Stimulated activated CD8-positive, alpha-beta memory T cell treated with anti-CD3 and anti-CD28 coated beads, Interleukin-2, amount 100 ng/mL, for 48 hours (primary cell): ENCODE measurements at places on chromosomes 1 and 21.

- peak; percentile 58 for DNase-seq
These were observed 72.6 kb upstream of the TARDBP start for GRCh38 chr1:10939654-10940450.

DNA sequence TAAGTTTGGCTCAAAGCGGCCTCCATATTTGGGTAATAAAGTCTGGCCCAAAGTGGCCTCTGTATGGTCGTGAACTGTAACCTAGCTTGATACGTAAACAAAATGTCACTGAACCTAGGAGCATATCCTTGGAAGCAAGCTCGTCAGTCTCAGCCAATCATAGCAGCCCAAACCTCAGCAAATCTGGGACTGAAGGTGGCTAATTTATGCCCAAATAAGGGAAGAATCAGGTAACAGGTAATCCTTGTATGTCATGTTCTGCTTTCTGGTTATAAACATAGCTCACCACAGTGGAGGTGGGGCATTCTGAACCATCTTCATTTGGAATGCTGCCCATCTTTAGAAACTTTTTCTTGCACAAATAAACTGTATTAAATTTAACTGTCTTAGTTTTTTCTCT, 281.1 kb downstream of the TTLL7 start:
- no peak for DNase-seq

DNA sequence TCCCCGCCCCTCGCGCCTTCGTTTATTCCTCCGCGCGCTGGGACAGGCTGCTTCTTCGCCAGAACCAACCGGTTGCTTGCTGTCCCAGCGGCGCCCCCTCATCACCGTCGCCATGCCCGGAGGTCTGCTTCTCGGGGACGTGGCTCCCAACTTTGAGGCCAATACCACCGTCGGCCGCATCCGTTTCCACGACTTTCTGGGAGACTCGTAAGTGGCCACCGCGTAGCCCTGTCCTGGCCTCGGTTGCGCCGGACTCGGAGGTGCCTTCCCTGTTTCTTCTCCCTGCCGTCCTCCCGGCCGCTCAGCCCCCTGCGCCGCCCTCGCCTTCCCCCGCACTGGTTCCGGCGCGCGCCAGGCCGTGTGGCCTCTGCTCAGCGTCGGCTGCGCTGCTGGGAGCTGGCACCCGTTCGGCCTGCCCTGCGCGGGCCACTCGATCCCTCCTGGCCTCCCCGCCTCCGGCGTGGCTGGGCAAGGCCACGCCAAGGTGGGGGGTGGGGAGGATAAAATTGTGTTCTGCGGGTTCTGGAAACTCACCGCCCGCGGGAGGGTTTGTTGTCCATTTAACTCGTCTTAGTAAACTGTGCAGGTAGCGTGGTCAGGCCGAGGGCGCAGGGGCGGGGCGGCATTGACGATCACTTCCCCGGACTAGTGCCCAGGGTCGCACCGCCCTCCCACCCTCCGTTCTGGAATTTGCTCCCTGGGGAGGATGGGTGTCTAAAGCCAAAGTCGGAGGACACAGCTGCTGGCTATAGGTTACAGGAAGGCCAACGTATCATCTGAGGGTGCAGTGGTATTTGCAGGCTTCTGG, at the start of gene PRDX6:
Gene PRDX6, plus strand, starts transcription at position 50 of the 808 bp plus-strand sequence. Its CDS starts 63 bp downstream, at position 113.
- no peak for DNase-seq

GRCh38 chr1:89905395-89906058, 84.7 kb downstream of the LRRC8D start:
- DNase-seq = no peak

- DNase-seq = no peak
These were observed 4.4 kb downstream of the B4GALT3 start for GRCh38 chr1:161172776-161173376.

DNA sequence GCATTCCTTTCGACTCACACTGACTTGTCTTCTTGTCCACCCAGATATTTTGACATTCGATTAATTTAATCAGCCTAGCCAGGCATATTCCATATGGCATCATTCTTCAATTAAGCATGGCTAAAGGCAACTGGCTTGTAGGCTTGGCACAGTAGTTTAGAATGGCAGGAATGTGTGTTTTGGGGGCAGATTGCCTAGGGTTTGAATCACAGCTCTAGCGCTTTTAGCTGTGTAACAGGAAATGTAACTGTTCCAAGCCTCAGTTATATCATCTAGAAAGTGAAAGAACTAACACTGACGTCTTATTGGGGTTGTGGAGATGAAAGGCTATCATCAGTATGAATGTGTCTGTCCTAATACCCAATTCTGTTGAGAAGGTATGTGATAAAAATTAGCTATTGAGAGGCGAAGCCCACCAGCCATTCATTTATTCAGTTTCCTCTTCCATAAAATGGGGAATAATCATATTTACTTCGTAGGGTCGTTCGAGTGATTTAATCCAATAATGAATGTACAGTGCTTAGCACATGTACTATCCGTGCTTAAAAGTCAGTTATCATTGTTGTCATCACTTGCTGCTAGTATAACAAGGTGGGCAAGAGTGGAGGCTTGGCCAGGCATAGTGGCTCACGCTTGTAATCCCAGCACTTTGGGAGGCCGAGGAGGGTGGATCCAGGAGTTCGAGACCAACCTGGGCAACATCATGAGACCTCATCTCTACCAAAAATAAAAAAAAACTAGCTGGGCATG, 41.6 kb upstream of the GRHL3 start:
- DNase-seq = no peak

DNA sequence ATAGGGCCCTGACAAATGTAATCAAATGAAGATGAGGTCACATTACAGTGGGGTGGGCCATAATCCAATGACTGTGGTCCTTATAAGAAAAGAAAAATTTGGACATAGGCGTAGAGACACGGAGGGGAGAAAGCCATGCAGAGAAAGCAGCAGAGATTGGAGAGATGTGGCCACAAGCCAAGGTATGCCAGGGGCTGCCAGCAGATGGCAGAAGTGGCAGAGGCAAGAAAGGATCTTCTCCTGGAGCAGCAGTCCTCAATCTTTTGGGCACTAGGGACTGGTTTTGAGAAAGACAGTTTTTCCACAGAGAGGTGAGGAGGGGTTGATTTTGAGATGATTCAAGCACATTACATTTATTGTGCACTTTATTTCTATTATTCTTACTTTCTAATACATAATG, 355.1 kb downstream of the NPHP4 start:
- DNase-seq = peak; percentile 12

- no peak for DNase-seq
These were observed 68.9 kb downstream of the LRIG2 start for GRCh38 chr1:113141650-113142473.

DNA sequence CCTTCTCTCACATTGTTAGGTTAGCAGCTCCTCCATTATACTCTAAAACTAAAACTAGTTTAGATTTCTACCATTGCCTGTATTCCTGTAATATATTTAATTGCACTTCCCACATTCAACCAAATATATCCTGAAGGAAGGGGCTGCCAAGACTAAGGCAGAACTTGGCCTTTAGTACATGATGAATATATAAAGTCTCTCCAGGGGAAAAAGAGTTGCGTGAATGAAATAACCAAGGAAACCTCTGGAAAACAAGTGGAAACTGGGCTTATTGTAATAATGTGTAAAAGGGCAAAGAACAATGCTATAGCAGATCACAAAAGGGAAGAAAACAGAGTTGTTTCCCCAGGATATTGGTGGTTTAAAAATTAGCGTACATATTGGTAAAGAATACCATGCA, 1012.5 kb upstream of the PRMT6 start:
- DNase-seq = no peak

DNA sequence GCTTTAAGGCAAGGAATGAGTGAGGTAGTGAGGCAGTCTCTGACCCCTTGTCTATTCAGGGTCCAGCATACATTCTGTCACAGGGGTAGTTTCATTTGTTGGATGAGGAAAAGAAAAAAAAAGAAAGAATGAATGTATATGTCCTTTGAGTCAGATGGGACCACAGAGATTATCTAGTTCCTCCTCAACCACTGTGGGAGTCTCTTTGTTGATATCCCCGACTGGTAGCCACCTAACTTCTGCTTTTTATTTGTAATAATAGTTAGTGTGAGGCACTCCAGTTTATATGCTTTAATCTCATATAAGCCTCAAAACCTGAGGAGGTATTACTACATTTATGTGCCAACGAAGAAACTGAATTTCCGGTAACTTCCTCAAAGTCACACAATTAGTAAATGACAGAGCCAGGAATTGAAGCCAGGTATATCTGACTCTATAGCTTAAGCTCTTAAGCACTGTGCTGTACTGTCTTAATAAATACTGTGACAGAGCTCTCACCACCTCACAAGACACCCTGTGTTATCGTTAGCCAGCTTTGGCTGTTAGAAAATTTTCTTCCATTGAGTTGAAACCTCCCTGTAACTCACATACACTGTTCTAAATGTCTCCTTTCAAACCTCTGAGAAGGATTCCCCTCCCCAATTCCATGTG, 82.2 kb downstream of the MDM4 start:
- DNase-seq = no peak

DNA sequence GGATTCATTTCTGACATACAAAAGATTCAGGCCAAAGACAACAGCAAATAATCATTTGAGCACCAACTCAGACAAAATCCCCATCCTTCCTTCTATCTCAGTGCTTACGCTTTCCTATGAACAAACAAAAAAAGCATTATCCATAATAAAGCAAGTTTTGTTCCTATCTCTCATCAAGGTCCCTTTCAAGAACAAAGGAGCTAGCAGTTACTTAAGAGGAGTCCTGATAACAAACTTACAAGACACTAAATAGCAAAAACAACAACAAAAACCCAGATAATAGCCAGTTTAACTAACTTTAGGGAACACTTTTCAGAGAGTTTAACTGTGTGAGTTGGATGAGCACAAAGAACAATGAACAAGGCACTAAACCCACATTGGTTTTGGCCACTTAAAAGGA, 10.5 kb downstream of the EVI5 start:
- DNase-seq = no peak

DNA sequence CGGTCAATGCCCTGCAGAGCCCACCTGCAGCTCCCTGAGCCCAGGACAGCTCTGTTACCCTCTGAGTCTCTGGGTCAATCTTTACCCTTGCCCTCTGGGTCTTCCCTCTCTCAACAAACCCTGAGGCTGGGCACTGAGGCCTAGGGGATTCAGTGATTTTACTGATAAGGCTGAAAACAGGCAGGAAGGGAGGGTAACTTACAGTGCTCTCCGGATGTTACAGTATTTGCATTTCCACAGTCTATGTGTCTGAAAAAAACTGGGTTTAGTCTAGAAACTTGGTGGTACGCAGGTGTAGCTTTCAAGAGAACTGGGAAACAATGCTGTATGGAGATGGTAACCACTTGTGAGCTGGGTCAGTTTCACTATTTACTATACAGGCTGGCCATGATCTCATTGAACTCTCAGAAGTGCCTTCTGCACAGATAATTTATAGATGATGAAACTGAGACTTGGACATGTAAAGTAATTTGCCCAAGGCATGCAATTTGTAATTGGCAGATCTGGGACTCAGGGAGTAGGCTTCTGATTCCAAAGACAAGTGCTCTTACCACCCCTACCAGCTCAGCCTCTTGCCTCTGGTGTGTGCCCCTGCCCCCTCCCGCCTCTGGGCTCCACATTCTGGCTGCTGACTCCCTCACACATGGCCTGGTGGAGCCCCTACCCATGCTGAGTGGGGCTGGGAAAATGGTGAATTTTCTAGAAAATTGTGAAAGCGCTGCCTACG, 48.8 kb downstream of the TENT5C start:
- DNase-seq = no peak

- no peak for DNase-seq
These were observed 4.2 kb downstream of the GCLM start for GRCh38 chr1:93905051-93905450.

DNA sequence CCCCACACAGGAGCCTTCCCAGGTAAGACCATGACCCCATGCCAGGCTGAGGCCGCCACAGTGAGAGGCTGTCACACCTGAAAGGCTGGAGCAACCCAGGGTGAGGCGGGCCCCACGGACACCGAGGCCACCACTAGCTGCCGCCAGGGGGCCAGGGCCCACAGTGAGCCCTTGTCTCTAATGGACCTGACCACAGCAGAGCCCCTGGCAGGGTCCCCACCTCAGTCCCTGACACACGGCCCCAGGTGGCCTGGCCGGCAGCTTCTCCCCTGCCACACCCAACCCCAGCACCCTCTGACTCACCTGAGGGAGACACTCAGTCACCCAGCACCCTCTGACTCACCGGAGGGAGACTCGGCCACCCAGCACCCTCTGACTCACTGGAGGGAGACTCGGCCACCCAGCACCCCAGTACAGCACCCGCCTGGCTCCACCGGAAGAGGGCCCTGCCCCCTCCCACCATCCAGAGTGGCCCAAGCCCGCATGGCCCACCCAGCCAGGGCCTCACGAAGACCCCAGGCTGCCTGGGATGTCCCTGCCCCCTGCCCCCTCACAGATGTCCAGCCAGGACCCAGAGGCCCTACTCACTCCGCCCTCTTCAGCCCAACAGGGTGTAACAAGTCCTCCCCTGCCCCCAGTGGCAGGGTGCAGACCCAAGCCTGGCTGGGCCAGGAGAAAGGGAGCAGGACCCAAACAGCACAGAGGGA, 4.4 kb downstream of the DVL1 start:
- peak; percentile 52 for DNase-seq

- DNase-seq = no peak
These were observed 67.0 kb downstream of the AGPAT3 start for GRCh38 chr21:43932005-43932404.

GRCh38 chr1:111855260-111855659, 99.6 kb downstream of the DDX20 start:
- DNase-seq = no peak
